CD4-positive, CD25-positive, alpha-beta regulatory T cell (primary cell): ENCODE measurements at places on chromosomes 7 and 10. TPM values are rescaled to one million over a fixed set of nuclear protein-coding genes. Genes with fewer than 3 reads are reported as not detected.

Gene VIPR2
- not detected for polyA plus RNA-seq

Gene ACSM6
- not detected for polyA plus RNA-seq

Gene EPO
- polyA plus RNA-seq: 0.23 TPM

Gene SLC39A12
- polyA plus RNA-seq: not detected
